Activated T-helper 2 cell treated with anti-CD3 and anti-CD28 coated beads, Interferon-gamma antibody, Interleukin-2, Interleukin-4, amounts not matched to agents 10 μg/mL and 5 μg/mL and 100 μg/mL, durations not matched to agents 14 hours and 24 hours and 36 hours (primary cell): ENCODE measurements at places on chromosomes 7 and 10. TPM values are rescaled to one million over a fixed set of nuclear protein-coding genes. Genes with fewer than 3 reads are reported as not detected.

Gene UNC5B
- total RNA-seq = 0.07 TPM in 1 of 2 replicates, not detected in the other

- no peak overlapping the region for H3K4me3 ChIP-seq
- peaks cover 38% of the 10 kb centered on the region for H3K4me1 ChIP-seq
- H3K27ac ChIP-seq = peak overlapping the region; percentile 99
- no peaks in the 10 kb centered on the region for H3K36me3 ChIP-seq
- DNase-seq = no peak
These were observed 7.4 kb downstream of the C10orf105 start for GRCh38 chr10:71712170-71712569.

DNA sequence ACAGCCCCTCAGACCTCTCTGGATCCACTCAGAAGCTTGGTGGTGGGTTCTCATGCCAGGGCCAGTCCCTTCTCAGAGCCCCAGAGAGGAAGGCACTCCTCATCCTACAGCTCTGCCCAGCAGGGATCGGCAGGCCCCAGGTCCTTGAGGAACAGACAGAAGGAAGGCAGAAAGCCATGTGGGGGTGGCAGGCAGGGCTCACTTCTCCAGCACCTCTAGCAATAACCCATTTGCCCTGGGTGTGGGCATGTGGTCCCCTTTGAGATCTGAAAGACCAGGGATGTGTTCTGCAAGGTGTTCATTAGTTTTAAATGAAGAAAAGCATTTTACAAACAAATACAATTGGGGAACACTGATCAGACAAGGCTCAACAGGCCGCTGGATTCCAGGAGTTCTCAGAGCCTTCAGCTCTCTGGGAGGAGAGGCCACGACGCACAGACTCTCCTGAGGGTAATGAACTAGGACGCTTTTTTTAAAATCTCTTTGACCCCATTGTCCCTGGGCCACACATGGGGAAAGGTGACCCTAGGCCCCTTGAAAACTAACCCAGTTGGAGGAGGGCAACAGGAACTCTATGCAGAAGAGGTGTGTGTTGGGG lies 40.6 kb downstream of the LDB3 start:
- no peaks in the 10 kb centered on the region for H3K36me3 ChIP-seq
- H3K4me3 ChIP-seq = no peak overlapping the region
- no peaks in the 10 kb centered on the region for H3K27me3 ChIP-seq
- peaks cover 10% of the 10 kb centered on the region for H3K4me1 ChIP-seq
- H3K27ac ChIP-seq = no peak overlapping the region

DNA sequence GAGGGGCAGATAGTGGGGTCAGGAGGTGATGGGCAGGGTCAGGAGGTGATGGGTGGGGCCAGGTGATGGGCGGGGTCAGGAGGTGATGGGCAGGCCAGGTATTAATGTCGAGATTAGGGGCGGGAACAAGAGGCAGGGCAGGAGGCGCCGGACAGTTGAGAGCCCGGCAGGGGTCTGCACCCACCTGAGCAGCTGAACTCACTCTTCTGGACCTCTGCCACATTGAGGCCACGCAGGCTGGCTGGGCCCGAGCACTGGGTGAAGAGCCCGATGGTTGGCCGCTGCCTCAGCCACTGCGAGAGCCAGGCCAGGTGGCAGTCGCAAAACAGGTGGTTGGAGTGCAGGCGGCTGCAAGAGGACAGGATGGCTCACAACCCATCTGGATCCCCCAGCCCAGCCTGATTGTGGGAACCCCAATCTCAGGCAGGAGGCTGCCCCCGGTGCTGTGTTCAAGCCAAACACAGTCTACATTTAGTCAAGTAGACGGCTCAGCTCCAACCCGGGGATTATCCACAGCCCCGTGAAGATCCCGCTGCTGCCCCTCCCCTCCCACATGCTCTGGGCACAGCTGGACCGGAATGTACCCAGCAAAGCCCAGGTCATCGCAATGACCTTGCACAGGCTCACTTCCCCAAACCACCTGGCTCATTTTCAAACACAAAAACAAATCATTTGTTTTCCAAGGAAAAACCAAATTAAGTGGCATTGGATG lies 122.3 kb downstream of the SLIT1 start:
- H3K4me1 ChIP-seq = no peaks in the 10 kb centered on the region
- no peaks in the 10 kb centered on the region for H3K27me3 ChIP-seq
- no peak for DNase-seq
- no peaks in the 10 kb centered on the region for H3K36me3 ChIP-seq
- H3K4me3 ChIP-seq = no peak overlapping the region

Gene FAS
- 20.7 and 22.5 TPM in 2 replicates for total RNA-seq

DNA sequence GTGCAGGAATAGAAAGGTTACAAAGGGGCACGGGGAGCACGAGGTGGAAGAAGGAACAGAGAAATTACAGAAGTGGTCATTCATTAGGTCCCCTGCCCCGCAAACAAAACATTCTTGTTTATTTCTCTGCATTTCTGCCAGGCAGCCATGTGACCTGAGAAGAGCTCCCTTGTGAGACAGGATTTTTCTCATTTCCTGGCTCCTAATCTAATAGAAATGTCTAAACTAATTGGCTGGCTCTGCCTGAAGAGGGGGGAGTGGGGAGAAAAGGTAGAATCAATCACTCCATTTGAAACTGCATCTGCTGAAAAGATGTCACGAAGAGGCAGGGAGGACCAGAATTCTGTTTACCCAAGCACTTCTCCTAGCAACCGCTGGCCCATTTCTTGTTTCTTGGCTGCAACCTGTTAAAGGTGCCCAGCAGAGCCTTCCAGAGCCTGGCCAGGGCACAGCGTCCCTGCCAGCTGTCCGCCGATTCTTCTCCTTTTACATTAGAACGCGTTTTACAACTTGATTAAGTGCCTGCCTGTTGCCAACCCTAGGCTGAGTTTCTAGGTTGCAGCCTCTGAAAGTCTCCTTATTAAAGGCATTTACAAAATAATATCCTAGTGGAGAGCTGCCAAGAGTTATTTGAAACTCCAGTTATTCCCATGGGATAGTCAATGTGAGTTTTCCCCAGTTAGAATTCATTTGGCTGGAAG lies 1227.6 kb downstream of the TYW1 start:
- H3K4me3 ChIP-seq = no peak overlapping the region
- no peak for DNase-seq
- no peaks in the 10 kb centered on the region for H3K36me3 ChIP-seq
- no peaks in the 10 kb centered on the region for H3K27me3 ChIP-seq

GRCh38 chr7:98309566-98309965 lies 28.1 kb downstream of the BRI3 start:
- H3K27ac ChIP-seq = no peak overlapping the region
- H3K36me3 ChIP-seq = no peaks in the 10 kb centered on the region
- DNase-seq = no peak
- H3K27me3 ChIP-seq = no peaks in the 10 kb centered on the region
- no peak overlapping the region for H3K4me3 ChIP-seq
